ENCODE measurements at places on chromosomes 12 and 14. TPM values are rescaled to one million over a fixed set of nuclear protein-coding genes. Genes with fewer than 3 reads are reported as not detected.

The PZP gene
- not detected for total RNA-seq

The NYNRIN gene
- total RNA-seq: 0.31 TPM

The RDH5 gene
- 2.8 TPM for total RNA-seq

DNA sequence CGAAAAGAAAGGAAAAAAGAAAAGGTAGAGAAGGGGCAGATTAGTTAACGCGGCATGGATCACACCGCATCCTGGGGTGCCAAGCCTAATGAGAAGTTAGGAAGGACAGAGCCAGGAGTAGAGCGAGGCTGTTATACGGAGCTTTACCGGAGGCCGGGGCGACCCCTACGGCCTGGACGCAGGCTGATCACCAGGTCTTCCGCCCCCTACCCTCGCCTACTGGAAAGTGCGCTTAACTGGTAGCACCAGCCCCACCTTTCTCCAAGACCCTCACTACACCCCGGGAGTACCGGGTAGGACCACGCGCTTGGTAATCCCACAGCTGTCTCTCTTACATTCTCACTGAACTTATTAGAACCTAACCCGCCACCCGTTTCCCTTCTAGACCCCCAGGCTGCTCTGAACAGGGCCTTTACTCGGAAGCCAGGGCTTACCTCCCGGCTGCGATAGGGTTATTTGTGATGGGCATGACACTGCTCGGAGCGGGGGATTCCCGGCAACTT, 33.8 kb downstream of the WBP11 start:
- H3K4me3 ChIP-seq: peak overlapping the region; percentile 95
- no peak for DNase-seq

DNA sequence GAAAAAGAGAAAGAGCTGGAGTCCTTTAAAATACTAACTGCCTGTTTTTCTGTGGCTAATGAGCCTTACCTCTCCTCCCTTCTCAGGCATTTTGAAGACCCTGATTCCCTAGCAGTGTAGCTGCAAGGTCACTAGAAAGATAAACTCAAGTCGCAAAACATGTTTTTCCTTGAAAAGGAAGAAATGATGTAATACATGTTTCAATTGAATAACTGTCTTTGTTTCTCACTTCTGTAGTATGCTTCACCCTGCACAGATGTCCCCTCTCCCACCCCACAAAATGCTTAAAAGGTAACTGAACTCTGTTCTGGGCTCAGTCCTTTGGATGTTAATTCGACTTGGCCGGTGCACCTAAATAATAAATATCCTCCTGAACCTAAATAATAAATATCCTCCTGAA, 1350.3 kb downstream of the TMEM121 start:
- H3K4me1 ChIP-seq: no peaks in the 10 kb centered on the region
- H3K27me3 ChIP-seq: no peaks in the 10 kb centered on the region
- H3K36me3 ChIP-seq: no peaks in the 10 kb centered on the region

GRCh38 chr12:89959179-89959578, 250.5 kb upstream of the ATP2B1 start:
- no peak overlapping the region for H3K4me3 ChIP-seq
- no peak for DNase-seq
- H3K36me3 ChIP-seq: no peaks in the 10 kb centered on the region
- H3K27me3 ChIP-seq: no peaks in the 10 kb centered on the region

DNA sequence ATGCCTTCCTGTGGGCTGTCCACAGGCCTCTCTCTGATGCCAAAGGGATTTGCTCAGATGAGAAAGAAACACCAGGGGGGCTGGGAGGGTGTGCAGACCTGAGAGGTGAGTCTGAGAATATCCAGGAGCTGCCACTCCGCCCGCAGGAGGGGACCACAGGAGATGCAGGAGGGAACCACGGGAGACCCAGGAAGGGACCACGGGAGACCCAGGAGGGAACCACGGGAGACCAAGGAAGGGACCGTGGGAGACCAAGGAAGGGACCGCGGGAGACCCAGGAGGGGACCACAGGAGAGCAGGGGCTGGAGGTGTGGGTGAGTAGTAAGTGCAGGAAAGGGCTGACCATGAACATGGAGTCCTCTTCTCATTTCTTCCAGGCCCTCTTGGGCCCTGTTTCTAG, 74.6 kb upstream of the SFSWAP start:
- no peaks in the 10 kb centered on the region for H3K4me1 ChIP-seq
- H3K27ac ChIP-seq: no peak overlapping the region
- no peaks in the 10 kb centered on the region for H3K36me3 ChIP-seq
- H3K27me3 ChIP-seq: no peaks in the 10 kb centered on the region
- no peak for DNase-seq

DNA sequence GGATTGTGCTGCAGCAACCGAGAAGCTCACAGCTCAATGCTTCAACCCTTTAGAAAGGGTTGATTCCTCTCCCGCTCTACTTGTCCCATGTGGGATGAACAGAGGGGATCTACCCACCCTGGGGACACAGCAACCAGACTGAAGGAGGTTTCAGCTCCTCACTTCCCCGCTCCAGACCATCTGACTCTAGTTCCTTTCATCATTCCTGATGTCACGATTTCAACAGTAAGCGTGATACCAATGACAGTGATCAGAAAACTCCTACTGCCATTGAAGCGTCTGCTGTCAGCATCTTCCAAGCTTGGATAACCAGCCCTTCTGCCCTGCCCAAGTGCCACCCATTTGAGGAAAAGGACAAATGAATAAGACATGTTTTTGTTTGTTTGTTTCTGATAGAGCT, 14.3 kb downstream of the SERPINA1 start:
- no peak overlapping the region for H3K27ac ChIP-seq
- H3K4me1 ChIP-seq: no peaks in the 10 kb centered on the region
- DNase-seq: no peak
- H3K36me3 ChIP-seq: no peaks in the 10 kb centered on the region
- H3K4me3 ChIP-seq: no peak overlapping the region
- no peaks in the 10 kb centered on the region for H3K27me3 ChIP-seq

- H3K36me3 ChIP-seq: no peaks in the 10 kb centered on the region
- peak overlapping the region; percentile 86 for H3K4me3 ChIP-seq
- H3K27ac ChIP-seq: peak overlapping the region; percentile 93
- H3K27me3 ChIP-seq: no peaks in the 10 kb centered on the region
- DNase-seq: no peak
Observed at GRCh38 chr12:14774906-14775635, 28.2 kb downstream of the WBP11 start.

- H3K27me3 ChIP-seq: peaks cover 20% of the 10 kb centered on the region
- DNase-seq: no peak
- no peaks in the 10 kb centered on the region for H3K4me1 ChIP-seq
- H3K27ac ChIP-seq: no peak overlapping the region
- H3K36me3 ChIP-seq: no peaks in the 10 kb centered on the region
- H3K4me3 ChIP-seq: no peak overlapping the region
Observed at GRCh38 chr12:113049976-113050742, 6.4 kb upstream of the DTX1 start.

GRCh38 chr12:44223736-44224135, 387.9 kb downstream of the TMEM117 start:
- DNase-seq: no peak
- no peaks in the 10 kb centered on the region for H3K36me3 ChIP-seq
- H3K27me3 ChIP-seq: no peaks in the 10 kb centered on the region
- no peaks in the 10 kb centered on the region for H3K4me1 ChIP-seq
- H3K27ac ChIP-seq: no peak overlapping the region

- H3K4me3 ChIP-seq: no peak overlapping the region
- H3K4me1 ChIP-seq: peaks cover 4% of the 10 kb centered on the region
- no peaks in the 10 kb centered on the region for H3K36me3 ChIP-seq
Observed at GRCh38 chr14:103445806-103446205, 60.6 kb downstream of the MARK3 start.
